ENCODE measurements at places on chromosomes 6 and 20. TPM values are rescaled to one million over a fixed set of nuclear protein-coding genes. Genes with fewer than 3 reads are reported as not detected.

DNA sequence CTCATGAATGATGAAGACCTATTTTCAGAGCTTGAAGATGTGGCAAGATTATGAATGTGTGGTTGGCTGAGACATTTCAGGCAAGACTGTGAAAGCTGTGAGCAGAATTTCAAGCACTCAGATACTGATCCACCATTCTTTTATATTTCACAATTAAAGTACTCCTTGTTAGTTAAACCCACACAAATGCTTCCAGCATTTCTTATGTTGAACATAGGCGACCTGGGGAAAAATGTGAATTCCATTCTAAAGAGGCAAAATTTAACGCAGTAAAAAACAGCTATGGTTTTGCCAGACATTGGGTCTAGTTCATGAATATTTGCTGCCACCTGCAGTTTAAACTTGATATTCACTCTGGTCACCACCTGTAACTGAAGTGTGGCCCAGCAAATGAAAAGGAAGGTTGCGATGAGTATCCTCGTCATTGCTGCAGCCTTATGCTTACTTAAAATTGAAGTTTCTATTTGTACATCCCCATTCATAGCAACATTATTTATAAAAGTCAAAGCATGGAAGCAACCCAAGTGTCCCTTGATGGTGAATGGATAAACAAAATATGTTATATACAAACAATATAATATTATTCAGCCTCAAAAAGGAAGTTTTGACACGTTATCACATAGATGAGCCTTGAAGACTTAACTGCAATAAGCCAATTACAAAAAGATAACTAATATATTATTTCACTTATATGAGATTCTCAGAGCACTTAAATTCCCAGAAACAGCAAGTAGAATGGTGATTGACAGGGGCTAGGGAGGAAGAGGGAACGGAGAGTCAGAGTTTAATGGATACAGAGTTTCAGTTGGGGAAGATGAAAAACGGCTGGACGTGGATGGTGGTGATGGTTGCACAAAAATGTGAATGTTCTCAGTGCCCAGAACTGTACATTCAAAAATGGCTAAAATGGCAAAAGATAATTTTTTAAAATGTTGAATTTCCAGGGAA is 32.4 kb upstream of the FAM184A start:
- DNase-seq, result no peak

DNA sequence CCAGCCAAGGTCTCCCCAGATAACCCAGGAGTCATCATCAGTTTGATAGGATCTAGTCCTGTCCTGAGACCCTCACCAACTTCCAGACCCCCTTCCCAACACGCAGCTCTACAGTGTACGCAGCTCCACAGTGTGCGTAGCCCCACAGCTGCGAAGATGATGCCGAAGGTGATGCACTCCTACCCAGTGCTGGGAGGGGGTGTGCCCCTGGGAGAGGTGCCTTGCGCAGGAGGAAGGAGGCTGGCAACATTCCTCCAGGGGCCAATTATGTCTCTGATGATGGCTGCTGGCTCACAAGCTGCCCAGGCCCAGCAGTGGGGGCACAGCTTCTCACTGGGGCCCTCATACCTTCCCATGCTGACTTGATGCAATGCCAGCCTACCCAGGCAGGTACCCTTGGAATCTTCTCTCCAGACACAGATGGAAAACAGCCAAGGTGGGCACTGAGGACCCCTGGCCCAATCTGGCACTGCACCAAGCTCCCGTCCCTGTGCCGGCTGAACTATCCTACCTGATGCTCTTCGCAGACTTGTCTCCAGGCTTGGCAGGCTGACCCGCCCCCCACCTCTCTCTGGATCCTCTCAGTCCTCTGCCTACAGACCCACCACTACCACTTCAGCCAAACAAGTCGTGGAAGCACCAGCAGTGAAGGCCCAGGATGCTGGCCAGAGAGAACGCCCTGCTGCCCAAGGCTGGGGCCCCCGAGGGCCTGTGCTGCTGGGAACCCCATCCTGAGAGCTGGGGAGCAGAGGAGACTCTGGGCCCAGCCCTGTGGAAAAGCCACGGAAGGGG is 1.4 kb downstream of the ZNF512B start:
- peak; percentile 61 for DNase-seq

DNA sequence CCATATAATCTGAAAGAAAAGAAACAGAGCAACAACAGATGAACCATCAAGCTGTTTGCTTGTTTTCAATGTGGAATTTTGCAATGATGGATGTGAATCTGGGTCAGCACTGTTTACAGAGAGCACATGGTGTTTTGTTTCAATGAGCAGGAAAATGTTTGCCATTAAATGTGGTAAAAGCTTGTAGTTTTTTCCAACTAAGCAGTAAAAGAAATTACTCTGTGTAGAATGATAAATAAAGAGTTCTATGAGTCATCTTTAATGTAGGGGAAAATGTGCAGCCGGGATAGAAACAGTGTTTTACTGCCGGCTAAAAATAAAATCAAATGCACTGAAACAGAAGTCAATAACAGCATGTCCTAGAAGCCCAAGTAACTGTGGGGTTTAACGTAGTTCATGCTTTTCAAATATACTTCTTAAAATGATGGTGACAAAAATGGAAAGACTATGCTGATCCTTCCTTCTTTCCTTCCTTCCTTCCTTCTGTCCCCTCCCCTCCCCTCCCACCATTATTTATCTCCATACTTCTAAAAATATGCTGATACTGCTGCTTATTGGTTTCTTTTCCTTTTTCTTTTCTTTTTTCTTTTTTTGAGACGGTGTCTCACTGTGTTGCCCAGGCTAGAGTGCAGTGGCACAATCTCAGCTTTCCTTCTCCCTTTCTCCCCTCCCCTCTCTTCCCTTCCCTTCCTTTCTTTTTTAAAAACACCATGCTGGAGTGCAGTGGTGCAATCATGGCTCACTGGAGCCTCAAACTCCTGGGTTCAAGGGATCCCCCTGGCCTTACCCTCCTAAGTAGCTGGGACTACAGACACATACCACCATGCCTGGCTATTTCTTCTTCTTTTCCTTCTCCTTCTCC is 6.3 kb upstream of the NAA20 start:
- DNase-seq, result no peak

DNA sequence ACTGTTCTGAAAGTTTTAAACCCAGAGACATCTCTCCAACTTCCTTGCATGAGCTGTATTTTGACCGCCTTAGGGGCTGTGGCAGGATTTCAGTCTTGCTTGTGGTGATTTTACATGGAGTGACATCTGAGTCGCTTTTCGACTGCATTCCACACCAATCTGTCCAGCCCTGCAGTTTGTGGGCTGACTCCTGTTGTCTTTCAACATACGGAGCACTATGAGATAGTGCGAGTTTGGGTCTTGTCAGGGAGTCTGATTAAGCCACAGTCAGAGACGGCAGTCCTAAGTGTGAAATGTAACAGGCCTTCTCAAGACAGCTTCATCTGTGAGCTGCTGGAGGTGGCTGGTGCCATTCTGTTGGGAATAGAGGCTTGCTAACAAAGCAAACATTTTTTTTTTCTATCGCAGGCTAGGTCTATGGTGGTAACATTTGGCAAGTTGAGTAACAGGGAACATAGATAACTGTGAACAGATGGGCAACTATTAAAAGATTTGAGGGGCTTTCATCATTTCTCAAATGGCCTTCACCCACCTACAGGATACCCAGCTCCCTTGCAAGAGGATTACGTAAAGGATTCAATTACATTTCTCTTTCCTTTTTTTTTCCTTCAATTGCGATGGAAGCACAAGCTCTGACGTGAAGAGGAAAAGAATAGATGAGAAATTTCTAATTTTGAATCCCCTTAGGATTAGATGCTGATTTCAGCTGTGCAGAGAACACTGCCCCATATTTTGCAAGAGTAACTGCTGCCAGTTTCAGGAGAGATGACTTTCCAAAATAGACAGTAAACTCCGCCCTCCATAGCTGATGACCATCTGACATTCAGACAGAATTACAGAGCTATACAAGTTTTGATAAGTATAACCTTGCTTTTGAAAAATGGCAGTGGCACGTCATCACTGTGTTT is 25.1 kb downstream of the CAP2 start:
- DNase-seq, result no peak

DNA sequence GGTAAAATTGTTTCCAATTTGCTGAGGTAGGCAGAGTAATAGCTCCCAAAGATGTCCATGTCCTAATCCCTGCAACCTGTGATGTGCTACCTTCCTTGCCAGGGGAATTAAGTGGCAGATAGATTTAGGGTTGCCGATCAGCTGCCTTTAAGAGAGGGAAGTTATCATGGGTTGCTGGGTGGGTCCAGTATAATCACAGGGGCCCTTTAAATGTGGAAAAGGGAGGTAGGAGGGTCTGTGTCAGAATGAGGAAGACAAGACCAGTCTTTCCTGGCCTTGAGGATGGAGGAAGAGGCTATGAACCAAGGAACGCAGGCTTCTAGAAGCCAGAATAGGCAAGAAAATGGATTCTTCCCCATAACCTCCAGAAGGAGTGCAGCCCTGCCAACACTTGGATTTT is 50.7 kb downstream of the CTCFL start:
- DNase-seq, result peak; percentile 10

- no peak for DNase-seq
Observed at GRCh38 chr6:28910901-28911690, 12.7 kb downstream of the TRIM27 start.

DNA sequence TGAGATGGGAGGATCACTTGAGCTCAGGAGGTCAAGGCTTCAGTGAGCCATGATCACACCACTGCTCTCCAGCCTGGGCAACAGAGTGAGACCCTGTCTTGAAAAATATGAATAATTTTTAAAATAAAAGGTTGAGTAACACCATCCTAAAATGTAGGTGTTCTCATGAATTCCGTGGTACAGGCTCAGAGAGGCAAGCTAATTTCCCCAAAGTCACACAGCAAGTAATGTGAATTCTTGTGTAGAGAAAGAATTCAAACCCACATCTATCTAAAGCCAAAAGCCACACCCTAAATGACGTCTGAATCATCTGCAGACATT is 80.5 kb downstream of the ZNF217 start:
- no peak for DNase-seq

DNA sequence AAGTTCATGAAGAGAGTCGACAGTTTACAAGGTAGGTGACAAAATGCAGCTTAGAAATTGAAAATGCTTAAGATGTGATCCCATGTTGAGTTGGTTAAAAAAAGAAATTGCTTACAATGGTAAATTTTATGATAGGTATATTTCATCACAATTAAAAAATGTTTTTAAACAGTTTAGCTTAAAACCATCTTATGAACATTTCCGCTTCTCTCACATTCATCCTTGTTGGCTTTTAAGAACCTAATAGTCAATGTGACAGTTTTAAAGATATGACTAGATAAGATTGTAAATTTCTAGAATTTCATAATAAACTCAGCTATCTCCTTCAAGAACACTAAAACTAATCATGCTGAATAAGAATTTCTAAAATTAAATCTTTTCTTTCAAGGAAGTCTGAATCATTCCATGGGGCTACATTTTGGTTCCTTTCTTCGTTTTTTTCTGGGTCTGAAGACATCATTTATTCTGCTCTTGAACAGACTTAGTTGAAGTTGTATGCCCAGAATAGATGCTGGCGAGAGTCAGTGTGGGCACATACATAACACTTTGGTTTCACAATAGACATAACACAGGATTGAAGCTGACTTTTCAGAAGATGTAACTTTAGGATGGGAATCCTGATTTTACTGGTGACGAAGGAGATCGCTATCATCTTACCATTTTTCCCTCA is 35.9 kb upstream of the LTV1 start:
- no peak for DNase-seq

GRCh38 chr6:83589076-83589475 is 76.7 kb downstream of the PRSS35 start:
- no peak for DNase-seq

DNA sequence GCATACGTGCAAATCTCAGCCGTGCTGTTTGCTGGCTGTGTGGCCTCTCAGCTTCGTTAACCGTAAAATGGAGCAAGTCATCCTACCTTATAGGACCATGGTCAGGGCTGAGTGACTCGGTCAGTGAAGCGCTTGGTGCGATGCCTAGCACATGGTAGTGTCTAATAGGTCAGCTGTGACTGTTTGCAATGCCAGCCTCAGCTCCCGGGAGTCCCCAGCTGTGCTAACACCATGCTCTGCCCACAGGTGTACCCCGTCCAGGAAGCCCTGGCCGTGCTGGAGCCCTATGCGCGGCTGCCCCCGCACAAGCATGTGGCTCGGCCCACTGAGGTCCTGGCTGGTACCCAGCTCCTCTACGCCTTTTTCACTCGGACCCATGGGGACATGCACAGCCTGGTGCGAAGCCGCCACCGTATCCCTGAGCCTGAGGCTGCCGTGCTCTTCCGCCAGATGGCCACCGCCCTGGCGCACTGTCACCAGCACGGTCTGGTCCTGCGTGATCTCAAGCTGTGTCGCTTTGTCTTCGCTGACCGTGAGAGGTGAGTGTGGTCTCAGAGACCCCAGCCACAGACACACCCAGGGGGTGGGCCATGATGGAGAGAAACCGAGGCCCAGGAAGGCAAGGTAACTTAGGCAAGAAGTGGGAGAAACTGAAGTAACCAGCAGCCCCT is 10.6 kb downstream of the TRIB3 start:
- DNase-seq, result no peak

GRCh38 chr20:2690718-2691117 is 1.9 kb upstream of the EBF4 start:
- no peak for DNase-seq

- DNase-seq, result no peak
Observed at GRCh38 chr20:44334306-44334705, 2.5 kb upstream of the R3HDML start.

GRCh38 chr6:77972334-77972733 is 319.5 kb downstream of the MEI4 start:
- DNase-seq, result no peak

GRCh38 chr6:36076178-36077063 is 48.8 kb downstream of the MAPK14 start:
- no peak for DNase-seq

DNA sequence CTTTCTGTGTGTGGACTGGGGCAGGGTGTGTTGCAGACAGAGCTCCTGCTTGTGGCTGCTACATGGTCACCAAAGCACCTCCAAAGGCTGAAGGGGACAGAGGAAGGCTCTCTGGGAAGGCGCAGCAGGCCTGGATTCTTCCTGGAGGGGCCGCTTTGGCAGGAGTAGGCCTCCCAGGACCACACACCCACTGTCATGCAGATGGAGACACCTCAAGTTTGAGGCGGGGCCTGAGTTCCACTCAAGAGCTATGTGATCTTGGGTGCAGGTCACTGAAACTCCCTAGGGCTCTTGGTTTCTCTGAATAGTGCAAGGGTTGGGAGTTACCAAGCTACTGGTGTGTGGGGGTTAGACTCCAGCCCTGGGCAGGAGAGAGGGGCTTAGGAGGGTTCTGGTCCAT is 27.9 kb downstream of the EFCAB8 start:
- no peak for DNase-seq

DNA sequence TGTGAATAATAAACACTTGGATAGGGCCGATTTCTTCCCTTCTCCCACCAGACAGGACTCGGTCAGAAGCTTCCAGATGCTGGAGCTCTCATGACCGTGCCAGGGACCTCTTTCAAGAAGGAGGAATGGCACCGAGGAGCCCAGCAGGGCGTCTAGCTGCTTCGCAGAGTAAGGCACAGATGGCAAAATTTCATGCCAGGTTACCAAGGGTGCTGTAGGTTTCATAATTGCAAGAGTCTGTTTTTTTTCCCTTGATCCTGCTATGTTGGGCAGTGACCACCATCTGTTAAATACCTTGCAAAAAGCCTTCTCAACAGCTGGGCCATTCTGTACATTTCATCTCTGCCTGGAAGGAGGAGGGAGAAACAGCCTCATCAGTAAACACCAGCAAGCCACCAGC is 111.8 kb downstream of the EDN3 start:
- DNase-seq, result no peak

Gene MRPS18A
- total RNA-seq, result 29.7 TPM

Gene BTN1A1
- not detected for total RNA-seq

Gene CCDC170
- total RNA-seq, result 4.5 TPM

Gene TNXB
- 423 TPM for total RNA-seq

Gene ECT2L
- 0.49 TPM for total RNA-seq

Gene MEP1A
- total RNA-seq, result not detected

Gene DNPH1
- total RNA-seq, result 45.9 TPM

Gene KIAA0408
- 45.3 TPM for total RNA-seq

Gene ZNF831
- total RNA-seq, result 0.36 TPM

Gene GPX5
- total RNA-seq, result not detected

Data from sciatic nerve (tissue), 2 donors.